Epithelial cell of umbilical artery (primary cell): ENCODE measurements at places on chromosomes 3 and 15. TPM values are rescaled to one million over a fixed set of nuclear protein-coding genes. Genes with fewer than 3 reads are reported as not detected.

Gene IGSF10
- under 0.01 and 0.15 TPM in 2 replicates for total RNA-seq

Gene SLC27A2
- 0.61 TPM in 1 of 2 replicates, not detected in the other for total RNA-seq

Gene SNTN
- not detected in 2 replicates for total RNA-seq

Gene IRAK2
- total RNA-seq: 30.5 and 34.1 TPM in 2 replicates

Gene ARHGAP31
- total RNA-seq: 19.5 and 22.9 TPM in 2 replicates

Gene CCR1
- total RNA-seq: not detected in 2 replicates

Gene TP63
- total RNA-seq: not detected in 2 replicates

Gene DZIP1L
- 8.8 and 16.0 TPM in 2 replicates for total RNA-seq

Gene OR5K2
- not detected in 2 replicates for total RNA-seq

Gene LACTB
- 22.4 and 35.4 TPM in 2 replicates for total RNA-seq

Gene WNT7A
- not detected in 2 replicates for total RNA-seq

Gene GOLGB1
- 33.4 and 36.1 TPM in 2 replicates for total RNA-seq

Gene PRR20G
- total RNA-seq: not detected in 2 replicates

Gene MAP4
- 45.4 and 45.5 TPM in 2 replicates for total RNA-seq

Gene CLEC3B
- total RNA-seq: 0.32 and 0.61 TPM in 2 replicates

Gene C3orf85
- total RNA-seq: not detected in 2 replicates

Gene GOLGA6A
- not detected in 2 replicates for total RNA-seq

Gene PTX3
- 416 and 925 TPM in 2 replicates for total RNA-seq

Gene FBXO40
- total RNA-seq: under 0.01 TPM in 1 of 2 replicates, not detected in the other
